AG08395 (cell line): ENCODE measurements at places on chromosomes 16 and 17.

- DNase-seq: peak; percentile 29
Observed at GRCh38 chr17:19010729-19011505, 6.4 kb upstream of the FAM83G start.

DNA sequence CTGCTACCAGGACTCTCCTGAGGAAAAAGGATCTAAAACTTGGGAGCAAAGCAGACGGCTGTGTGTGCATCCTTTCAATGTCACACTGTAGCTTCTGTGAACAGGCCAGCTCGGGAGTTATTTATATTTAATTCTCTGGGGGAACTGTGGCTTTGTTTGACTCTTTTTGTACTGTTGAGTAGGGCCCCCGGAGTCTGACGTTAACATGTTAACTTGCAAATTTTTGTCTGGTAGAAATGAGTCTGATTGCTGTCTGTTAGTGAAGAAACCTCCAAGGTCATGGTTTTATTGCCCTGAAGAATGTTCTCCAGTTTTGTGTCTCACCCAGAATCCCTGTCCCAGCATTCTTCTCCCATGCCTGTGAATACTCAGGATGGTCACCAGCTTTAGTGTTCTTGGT lies 14.2 kb upstream of the KCNG4 start:
- DNase-seq: no peak

DNA sequence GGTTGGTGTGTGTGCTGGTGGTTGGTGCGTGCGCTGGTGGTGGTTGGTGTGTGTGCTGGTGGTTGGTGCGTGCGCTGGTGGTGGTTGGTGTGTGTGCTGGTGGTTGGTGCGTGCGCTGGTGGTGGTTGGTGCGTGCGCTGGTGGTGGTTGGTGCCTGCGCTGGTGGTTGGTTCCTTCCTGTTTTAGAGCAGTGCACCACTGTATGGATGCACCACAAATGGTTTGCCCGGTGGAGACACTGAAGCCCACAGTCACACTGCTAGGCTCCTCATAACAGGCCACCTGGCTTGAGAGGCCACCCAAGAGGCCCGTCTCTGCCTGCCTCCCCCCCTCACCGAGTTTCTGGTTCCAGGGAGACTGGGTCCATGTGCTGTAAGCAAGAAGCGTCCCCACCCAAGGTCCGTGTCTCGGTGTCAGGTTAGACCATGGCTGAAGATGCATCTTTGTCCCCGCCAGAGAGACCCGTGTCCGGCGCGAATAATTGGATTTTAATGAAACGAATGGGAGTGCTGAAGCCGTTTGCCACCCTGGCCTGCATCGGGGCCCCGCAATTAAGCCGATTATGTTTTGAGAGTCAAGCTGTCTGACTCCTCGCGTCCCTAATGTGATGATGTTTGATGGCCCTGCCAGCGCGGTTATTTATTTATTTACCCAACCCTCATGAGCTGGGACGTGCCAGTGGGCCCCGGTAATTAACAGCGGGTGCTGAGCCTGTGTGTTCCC lies 161.3 kb upstream of the GSE1 start:
- no peak for DNase-seq

DNA sequence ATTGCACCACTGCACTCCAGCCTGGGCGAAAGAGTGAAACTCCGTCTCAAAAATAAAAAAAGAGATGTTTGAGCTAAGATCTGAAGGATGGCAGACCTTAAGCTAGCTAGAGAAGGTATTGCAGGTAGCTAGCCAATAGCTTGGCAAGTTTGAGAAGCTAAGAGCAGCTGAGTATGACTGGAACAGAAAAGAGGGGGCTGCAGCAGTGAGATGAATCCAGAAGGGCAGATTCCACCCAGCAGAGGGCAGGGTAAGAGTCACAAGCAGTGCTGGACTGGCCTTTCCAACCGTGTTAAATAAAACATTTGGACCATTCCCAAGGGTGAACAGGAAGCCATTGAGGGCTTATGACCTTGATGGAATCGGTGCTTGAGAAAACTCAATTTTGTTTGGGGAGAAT lies 5.7 kb upstream of the PHAF1 start:
- DNase-seq: no peak

DNA sequence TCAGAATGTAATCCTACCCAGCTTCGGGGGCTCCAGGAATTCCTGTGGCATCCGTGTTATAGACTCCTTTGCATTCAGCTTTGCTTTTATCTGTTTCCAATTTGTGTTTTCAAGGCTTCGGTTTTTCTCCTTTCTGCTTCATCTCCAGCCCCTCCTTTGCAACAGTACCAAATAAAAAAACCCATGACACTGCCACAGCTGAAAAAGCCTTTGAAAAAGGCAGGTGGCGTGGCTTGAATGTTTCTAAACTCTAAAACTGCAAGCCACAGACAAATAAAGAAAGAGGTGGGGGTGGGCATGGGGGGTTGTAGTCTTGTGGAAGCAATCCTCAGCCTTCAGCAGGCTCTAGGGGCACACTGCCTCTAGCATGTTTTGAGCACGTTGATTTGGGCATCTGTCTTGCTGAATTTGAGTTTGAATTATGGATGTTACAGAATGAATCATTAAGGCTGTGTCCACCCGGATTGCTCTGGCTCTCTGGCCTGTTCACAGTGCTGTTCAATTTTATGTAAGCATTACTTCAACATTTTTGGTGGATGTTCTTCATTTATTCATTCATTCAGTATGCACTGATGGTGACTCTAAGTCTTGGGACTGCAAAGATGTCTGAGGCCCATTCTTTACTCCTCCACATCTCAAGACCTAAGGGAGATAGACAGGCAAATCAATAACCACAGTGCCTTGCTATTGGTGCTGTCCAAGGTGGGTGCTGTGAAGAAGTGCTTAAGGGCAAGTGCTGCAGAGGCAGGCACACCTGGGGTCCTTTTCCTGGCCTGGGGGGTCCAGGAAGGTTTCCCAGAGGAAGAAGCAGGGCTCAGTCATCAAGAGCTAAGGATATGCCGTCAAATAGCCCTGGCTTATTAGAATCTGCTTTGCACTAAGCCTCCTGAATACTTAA lies 77.4 kb downstream of the CDH13 start:
- DNase-seq: no peak

GRCh38 chr17:60599220-60599619 lies 773 bp upstream of the PPM1D start:
- DNase-seq: no peak

DNA sequence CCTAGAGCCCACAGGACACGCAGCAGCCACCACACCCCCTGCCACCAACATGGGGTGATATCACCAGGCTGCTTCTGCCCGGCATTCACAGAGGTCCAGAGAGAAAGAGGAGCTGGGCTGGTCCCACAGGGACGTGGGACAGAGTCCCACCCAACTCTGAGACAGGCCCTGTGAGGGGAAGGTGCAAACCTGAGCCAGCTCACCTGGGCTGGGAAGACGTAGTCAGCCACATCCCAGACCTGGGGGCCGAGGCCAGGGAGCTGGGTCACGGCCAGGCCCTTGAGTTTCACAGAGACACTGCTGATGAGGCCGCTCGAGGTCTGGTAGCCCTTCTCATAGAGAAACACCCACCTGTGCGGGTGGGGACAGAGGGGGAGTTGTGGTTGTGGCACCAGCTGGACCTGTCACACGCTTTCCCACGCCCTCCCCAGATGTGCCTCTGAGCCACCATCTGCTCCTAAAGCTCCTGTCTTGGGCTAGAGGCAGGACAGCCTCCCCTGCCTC lies 11.2 kb downstream of the P2RX1 start:
- no peak for DNase-seq

GRCh38 chr17:39627047-39627711 lies 427 bp downstream of the PPP1R1B start:
- no peak for DNase-seq

- peak; percentile 80 for DNase-seq
Observed at GRCh38 chr17:68782789-68783188, 172.4 kb downstream of the ABCA8 start.

GRCh38 chr16:68992521-68992920 lies 112.9 kb upstream of the HAS3 start:
- DNase-seq: peak; percentile 37

GRCh38 chr17:70172923-70173322 lies 3.6 kb downstream of the KCNJ2 start:
- peak; percentile 25 for DNase-seq

GRCh38 chr16:23428351-23428750 lies 24.6 kb downstream of the COG7 start:
- no peak for DNase-seq

GRCh38 chr17:68511671-68512246 lies 471 bp upstream of the PRKAR1A start:
- peak; percentile 61 for DNase-seq

- no peak for DNase-seq
Observed at GRCh38 chr17:8256291-8256690, 7.2 kb downstream of the PFAS start.

DNA sequence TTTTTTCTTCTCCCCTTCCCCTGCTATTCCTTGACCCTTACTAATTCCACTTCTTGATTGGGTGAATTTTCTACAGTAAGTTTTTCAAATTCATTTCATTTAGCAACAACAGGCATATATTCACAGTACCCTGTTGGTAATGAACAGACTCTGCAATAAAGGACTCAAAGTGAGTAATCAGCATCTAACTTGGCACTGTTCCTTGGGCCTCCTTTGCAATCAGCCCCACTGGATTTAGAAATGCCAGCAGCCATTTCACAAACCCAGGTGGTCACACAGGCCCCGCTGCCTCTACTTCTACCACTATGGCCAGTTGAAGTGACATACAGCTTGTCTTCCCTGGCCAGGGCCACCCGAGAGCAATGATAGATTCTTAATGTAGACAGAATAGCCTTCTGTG lies 113.8 kb downstream of the CYB561 start:
- no peak for DNase-seq

DNA sequence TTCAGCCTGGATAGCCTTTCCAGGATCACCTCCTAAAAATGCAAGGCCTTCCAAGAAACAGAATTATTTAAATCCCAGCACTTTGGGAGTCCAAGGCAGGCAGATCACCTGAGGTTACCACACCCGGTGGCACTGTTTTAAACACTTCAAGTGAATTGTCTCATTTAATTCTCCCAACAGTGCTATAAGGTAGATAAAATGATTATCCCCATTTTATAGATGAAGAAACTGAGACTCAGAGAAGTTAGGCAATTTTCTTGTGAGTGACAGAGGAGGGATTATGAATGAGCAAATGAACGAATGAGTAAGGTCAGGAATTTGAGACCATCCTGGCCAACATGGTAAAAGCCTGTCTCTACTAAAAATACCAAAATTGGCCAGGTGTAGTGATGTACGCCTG lies 16.8 kb downstream of the THRA start:
- DNase-seq: no peak

GRCh38 chr17:10420811-10421210 lies 939 bp downstream of the MYH8 start:
- no peak for DNase-seq

DNA sequence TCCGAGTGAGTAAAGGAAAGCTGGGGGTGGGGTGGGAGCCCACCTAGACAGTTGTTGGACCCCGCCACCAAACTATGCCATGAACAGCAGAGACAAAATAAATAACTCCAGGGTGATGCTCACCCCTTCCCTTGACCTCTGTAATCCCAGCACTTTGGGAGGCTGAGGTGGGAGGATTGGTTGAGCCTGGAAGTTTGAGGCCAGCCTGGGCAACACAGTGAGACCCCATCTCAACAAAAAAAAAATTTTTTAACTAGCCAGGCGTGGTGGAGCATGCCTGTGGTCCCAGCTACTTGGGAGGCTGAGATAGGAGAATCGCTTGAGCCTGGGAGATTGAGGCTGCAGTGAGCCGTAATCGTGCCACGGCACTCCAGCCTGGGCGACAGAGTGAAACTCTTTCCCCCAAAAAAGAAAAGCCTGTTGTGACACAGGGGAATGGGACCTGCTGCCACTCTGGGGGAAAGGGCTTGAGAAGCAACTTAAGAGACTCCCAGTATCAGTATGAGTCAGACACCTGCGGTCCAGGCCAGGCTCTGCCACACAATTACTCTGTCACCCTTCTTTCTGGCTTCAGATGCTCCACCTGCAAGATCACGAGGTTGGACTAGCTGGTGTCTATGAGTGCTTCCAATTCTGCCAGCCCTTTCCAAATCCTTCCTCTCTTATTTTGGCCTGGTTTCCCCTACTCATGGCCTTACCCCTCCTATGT lies 5.0 kb downstream of the SGCA start:
- no peak for DNase-seq

DNA sequence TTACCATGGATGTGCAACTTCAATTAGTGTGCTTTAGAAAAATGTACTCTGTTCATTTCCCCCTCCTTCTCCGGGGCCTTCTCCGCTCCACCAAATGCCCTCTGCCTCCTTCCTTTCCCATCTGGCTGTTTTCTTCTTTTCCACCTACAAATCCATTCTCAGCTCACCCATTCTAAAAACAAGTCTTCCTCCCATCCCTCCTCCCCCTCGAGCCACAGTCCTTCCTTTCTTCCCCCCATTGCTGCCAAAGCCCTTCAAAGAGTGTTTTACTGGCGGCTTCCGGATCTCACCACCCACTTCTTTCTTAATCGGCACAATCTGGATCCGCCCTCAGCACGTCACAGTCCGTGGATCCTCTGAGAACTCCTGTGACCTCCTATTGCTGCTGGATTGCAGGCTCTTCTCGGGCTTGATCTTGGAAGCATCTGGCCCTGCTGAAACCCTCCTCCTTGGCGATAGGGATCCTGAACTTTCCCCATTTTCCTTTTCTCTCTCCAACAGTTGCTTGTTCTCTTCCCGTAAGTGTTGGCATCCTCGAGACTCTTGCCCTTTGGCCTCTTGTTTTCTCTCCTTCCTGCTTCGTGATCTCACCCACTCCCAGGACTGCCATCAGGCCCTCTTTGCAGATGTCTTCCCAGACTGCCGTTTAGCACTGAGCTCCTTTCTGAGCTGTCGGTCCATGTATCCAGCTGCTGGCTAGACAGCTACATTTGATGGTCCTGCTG lies 36.0 kb upstream of the FBXO47 start:
- peak; percentile 74 for DNase-seq

DNA sequence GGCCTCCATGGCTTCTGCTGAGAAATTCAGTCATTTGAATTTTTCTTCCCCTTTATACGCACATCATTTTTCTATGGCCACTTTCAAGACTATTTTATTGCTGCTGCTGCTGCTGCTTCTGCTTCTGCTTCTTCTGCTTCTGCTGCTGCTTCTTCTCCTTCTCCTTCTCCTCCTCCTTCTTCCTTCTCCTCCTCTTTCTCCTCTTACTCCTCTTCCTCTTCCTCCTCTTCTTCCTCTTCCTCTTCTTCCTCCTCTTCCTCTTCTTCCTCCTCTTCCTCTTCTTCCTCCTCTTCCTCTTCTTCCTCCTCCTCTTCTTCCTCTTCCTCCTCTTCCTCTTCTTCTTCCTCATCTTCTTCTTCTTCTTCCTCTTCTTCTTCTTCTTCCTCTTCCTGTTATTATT lies 22.4 kb downstream of the CPD start:
- DNase-seq: no peak
